NCI-H2107 (cell line): ENCODE measurements at places on chromosomes 11 and 22.

- no peak for DNase-seq
Measured at GRCh38 chr11:70010774-70011173, 67.3 kb upstream of the ANO1 start.

- no peak for DNase-seq
Measured at GRCh38 chr22:17783312-17783711, 9.0 kb upstream of the BID start.

DNA sequence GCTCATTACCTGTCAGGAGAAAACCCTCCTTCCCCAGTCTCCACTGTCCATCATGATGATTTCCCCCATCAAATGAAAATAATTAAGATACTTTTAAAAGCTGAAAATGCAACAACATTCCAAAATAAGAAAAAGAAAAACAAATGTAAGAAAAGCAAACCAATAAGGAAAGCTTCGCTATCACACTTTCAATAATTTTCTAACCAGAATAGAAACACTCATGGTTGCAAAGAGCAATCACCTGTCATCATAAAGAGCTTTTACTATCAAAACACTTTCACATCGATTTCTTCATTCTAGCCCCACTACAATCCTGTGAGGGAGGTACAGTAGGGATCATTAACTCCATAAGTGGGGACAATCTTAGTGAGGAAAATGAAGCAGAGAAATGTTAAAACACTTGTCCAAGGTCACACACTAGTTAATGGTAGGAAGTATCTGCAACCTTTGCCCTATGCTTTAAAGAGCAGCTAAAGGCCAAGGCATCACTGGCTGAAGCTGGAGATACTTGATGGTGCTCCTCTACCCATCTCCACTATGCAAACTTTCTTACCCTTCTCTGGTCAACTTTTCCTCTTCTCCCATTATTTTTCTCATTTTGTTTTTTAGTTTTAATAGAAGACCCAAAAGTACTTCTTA is 2.6 kb downstream of the RBM4B start:
- DNase-seq, result no peak

DNA sequence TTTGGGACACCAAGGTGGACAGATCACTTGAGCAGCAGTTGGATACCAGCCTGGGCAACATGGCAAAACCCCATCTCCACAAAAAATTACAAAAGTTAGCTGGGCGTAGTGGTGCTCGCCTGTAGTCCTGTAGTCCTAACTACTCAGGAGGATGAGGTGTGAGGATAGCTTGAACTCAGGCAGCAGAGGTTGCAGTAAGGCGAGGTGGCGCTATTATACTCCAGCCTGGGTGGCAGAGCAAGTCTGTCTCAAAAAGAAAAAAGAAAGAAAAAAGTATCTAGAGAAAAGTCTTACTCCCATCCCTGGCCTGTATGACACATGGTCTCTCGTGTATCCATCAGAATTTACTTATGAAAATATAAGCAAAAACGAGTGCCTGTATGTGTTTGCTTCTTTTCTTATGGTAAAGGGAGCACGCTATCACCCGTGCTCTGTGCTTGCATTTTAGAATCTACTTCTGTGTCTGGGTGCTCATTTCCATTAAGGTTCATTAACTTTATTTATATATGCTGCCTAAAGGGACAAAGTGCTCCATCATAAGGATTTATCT is 15.4 kb upstream of the CPT1A start:
- no peak for DNase-seq

DNA sequence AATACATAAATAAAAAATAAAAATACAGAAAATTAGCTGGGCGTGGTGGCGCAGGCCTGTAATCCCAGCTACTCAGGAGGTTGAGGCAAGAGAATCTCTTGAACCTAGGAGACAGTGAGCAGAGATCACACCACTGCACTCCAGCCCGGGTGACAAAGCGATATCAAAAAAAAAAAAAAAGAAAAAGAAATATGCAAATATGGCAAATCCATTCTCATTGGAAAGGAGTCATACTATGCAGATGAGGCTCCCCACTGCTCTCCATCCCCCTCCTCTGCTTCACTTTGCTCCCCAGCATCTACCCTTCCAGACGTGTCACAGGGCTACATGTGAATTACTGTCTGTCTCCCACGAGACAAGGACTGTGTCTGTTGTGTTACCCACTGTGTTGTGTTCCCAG is 36.3 kb upstream of the PDGFB start:
- no peak for DNase-seq

DNA sequence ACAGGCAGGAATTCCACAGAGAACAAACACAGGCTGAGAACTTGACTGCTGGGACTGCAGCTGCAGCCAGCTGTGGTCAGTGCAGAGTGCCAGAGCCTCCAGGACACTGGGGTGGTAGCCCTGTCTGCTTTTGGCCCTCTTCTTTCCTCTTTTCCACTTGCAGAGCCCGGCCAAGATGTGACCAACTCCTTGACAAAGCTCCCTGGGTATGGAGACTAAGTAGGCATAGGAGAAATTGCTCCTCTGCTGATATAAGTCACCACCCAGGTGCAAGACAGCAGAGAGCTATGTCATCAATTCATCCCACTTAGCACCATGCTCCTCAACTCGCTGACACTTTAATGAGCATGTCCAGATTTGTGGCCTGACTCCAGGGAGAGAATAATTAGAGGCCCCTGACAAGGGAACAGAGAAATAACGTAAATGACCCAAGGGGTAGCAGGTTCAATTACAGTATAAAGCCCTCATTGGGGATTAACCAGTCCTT is 369.4 kb upstream of the B3GAT1 start:
- no peak for DNase-seq

DNA sequence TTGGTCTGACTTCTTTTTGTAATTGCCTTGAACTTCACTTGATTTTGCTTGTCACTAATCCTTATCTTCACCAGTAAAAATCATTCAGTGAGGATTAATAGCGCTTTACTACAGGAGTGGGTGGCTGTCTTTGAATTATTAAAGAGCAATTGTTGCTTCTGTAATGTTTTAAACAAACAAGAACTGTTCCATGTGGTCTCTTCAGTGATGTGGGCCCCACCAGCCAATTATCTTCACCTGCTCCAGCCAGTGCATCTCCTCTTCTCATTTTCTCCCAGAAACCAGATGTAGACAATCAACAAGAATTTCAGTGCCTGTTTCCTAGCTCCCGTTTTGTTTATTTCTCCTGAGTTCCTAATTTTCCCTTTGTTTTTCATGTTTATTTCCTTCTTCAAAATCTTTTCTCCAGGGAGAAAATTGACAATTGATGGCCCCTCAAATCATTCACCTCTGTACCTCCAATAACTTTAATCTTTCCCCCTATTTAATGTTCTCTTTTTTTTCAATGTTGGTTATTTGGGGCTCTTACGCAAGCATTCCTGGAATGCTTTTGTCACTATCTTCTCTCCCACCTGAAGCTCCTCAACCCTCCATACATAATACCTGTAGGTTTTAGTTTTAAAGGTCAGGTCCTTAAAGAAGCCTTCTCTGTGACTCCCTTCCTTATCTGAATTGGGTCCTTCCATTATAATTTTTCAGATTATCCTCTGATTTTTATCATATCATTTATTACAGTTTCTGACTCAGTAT is 115.1 kb downstream of the ARFGAP2 start:
- no peak for DNase-seq

- DNase-seq, result no peak
Measured at GRCh38 chr22:32832174-32832573, 30.7 kb downstream of the TIMP3 start.

- no peak for DNase-seq
Measured at GRCh38 chr11:93718057-93718563, 23.2 kb downstream of the TAF1D start.

GRCh38 chr11:123425367-123425766 is 4.7 kb upstream of the GRAMD1B start:
- no peak for DNase-seq
